NCI-H2029 treated with DMSO at 0.1 percent for 48 hours (cell line): ENCODE measurements at places on chromosomes 3 and 15.

DNA sequence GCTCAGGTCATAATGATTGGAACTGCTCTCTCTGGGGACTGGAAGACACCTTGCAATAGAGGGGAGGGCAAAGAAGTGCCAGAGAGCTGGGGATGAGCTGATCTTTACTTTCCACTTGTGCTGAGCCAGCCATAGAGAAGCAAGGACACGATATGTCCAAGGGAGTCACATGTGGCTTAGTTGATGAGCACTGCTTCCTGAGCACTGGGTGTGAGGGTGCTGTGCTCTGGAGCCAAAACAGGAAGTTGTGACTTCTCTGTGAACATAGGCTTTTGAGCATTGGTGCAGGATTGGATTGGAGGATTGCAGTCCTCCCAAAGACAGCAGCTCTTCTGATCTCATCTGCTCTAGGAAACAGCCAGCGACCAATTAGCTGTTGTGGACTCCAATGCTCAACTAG lies 6.7 kb downstream of the PARP14 start:
- DNase-seq, result no peak

- no peak for DNase-seq
These were observed 217.7 kb downstream of the MEIS2 start for GRCh38 chr15:36882487-36883131.

DNA sequence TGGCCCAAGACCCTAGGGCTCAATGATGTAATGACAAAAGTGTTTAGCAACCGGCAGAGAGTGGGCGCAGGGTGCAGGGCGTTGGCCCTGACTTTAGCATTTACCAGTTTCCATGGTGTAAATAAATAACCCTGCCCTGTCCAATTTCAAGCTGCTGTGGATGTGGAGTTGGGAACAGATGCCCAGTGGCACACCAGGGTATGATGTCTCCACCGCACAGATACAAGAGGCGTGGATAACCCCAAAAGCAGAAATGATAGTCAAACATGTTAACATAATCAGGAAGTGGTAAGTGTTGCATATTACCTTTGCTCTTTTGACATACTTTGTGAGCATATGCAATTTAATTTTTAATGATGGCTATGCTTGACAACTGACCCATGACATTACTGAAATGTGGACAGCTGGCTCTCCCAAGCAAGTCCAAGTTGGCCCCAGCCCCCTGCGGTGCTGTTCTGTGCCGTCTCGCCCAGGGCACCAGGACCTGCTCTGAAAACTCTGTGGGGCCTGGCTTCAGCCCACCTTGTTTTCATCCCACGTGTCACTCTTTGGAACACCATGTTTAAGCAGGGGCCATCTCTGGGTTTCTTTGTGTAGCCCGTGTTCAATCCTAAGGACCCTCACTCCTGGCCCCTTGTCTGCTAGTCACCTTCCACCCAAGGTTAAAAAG lies 10.8 kb upstream of the ANPEP start:
- no peak for DNase-seq

DNA sequence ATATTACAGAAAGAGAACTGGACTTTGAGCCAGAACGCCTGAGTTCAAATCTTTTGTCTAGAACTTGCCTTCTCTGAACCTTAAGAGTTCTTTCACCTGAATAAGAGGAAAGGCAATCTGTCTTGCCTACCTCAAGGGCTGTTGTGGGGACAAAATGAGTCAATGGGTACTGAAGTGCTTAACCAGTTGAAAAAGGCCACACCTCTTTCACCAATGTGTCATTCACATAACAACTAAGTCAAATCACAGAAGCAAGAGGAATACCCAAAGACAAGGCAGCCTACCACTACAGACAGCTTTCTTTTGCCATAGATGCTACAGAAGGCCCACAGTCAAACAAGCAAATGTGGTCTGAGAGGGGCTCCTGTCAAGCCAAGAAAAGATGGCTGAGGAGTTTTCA lies 39.7 kb downstream of the NBEAL2 start:
- DNase-seq, result no peak

DNA sequence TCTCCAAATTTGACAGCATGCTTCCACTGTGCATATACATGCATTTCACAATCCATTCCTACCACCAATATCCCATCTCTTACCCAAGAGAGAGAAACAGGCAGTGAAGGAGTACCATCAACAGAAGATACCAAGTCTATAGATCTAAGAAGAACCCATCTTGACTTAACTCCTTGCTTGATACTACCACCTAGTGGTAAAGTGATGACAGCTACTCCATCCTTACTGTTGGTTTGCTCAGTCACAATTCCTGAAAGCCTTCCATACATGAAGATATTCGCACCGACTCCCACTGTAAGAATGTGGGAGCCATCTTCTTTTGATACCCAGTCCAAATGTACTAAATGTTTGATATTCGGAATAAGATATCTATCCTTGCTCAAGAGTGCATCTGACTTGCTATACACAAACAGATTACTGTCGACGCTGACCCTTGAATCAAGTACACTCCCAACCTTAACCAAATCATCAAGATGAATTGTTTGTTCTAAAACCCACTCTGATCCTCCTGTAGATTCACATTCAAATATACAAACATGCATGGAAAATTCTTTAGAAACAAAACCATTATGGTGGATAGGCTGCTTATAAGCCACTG lies 123.1 kb downstream of the DMXL2 start:
- DNase-seq, result peak; percentile 6
